ENCODE measurements at places on chromosomes 13 and 19.

GRCh38 chr19:33312065-33312464 is 9.7 kb upstream of the CEBPA start:
- no peak for DNase-seq

DNA sequence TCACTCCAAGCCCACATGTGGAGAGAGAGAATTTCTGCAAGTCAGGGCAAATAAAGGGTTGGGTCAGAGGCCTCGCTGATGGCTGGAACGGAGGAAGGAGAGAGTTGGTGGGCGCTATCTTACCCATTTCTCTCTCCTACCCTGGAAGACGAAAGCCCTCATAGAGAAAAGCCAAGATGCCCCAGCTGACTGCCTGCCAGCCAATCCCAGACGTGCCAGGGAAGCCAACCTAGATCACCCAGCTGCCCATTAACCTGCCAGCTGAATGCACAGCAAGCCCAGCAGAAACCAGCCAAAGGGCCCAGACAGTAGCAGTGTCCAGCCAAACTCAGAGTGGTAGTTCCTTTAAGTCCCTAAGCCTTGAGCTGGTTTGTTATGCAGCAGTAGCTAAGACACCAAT is 167.0 kb upstream of the ZNF507 start:
- no peak for DNase-seq

DNA sequence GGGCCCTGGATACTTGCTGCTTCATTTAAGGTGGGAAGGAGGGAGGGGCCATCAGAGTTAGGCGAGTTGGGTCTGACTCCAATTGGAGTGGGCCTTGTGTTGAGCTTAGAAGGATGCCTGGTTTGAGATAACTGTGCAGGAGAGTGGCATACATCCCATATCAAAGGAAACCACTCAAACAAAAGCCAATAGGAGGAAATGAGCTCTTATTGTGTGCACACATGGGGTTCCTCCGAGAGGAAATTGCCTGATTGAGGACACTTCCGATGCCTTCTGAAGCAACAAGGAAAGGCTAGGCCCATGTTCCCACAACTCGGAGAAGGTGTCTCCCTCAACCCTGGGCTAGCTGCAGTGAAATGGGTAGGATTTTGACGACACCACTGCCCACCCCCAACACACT is 19.6 kb downstream of the MBNL2 start:
- DNase-seq = no peak

GRCh38 chr13:66536746-66537145 is 693.4 kb downstream of the PCDH9 start:
- DNase-seq = no peak

DNA sequence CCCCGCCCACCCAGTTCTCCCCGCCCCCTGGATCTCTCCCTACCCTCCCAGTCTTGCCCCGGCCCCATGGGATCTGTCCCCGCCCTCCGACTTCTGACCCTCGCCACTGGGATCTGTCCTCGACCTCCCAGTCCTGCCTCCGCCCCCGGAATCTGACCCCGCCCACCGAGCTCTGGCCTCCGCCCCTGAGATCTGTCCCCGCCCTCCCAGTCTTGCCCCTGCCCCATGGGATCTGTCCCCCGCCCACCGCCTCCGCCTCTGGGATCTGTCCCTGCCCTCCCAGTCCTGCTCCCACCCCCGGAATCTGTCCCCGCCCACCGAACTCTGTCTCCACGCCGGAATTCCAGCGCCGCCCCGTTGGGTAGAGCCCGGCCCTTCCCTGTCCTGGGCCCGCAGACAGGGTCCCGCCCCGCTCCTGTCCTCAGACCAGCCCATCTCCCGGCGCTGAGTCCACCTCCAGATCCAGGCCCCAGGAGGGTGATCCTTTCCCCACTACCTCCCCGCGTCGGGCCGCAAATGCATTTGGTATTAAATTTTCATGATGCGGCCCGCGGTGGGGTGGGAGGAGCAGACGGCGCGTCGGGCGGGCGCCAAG is 1.5 kb upstream of the SLC17A7 start:
- peak; percentile 56 for DNase-seq

- peak; percentile 84 for DNase-seq
Measured at GRCh38 chr19:43624933-43625332, 5.5 kb upstream of the ZNF428 start.

GRCh38 chr13:113666329-113666670 is 719 bp upstream of the GRK1 start:
- DNase-seq = no peak

DNA sequence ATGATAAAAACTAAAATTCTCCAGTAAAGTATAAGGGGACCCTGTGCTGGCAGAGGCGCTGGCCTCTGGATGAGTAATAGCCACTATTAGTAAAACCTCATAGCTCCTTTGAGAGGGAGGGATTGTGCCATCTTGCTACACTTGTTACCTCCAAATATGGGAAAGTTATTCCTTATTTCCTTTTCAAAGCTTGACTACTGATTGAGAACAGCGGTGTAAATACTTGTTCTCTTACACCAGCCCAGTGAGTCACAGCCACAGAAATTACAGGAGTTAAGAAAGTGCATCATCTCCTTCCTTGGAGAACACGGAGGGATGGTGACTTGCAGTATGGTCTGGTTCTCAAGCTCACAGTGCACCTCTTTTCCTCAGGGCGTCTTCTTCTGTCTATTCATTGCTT is 379.0 kb downstream of the EFNB2 start:
- DNase-seq = no peak

GRCh38 chr13:109804654-109805053 is 18.3 kb upstream of the IRS2 start:
- DNase-seq = peak; percentile 15

GRCh38 chr19:40959338-40959737 is 31.7 kb upstream of the CYP2B6 start:
- no peak for DNase-seq

- peak; percentile 20 for DNase-seq
Measured at GRCh38 chr19:10603084-10603872, 16.2 kb upstream of the AP1M2 start.

- DNase-seq = no peak
Measured at GRCh38 chr13:92823059-92823458, 403.5 kb upstream of the GPC6 start.

- DNase-seq = no peak
Measured at GRCh38 chr13:43662976-43663375, 123.8 kb downstream of the ENOX1 start.

DNA sequence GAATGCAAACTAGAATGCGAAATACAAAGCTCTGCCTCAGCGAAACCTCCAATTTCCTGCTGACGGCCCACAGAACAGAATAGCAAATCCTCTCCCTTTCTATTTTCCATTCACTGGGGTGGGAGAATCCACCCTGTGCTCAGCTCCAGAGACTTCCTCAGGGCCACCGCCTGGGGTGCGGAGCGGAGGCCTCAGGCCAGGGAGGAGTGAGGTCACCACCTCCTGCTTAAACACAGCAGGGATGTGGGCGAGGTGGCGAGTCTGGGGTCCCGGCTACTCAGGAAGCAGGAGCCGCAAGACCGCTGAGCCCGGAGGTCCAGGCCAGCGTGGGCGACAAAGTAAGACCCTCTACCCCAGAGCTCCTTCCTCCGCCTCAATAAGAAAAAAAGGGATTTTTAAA is 666 bp upstream of the ZNF320 start:
- DNase-seq = no peak

GRCh38 chr19:46878613-46879375 is 18.0 kb downstream of the ARHGAP35 start:
- DNase-seq = no peak

DNA sequence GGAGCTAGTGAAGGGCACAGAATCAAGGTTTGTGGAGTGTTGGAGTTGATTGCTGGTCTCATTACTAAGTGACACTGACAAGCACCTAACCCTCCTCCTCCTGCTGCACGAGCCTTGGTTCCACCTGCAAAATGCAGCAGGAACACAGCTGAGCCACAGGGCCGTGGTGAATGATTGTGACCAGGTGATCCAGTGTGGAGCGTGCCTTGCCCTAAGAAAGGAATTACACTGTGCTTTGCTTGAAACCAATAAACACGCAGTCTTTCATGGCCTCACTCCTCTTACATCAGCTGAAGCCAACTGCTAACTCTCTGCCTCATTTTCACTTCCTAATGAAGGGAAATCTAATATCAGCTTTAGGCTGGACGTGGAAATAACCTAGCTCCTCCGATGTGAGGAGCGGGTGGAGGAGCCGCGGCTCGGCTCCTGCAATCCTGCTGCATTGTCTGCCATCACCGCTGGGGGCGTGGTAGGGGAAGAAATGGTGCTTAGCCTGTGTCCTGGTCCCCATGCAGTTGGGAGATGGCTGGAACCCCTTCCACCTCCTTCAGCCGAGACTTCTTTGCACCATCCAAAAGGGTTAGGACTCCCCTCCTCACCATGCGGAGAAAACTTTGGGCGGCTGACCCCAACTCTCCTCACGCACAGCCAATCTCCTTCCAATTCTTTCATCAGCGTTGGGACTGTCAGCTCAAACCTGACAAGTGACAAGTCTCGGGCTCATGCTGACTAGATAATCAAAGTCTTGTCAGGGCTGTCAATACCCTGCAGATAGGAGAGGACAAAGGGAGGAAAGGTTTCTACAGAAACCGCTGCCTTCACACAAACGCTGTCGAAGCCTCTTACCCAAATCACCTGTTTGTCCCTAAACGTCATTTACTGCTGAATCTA is 427.9 kb downstream of the ZNF536 start:
- DNase-seq = peak; percentile 34

- no peak for DNase-seq
Measured at GRCh38 chr13:42747399-42747873, 33.9 kb upstream of the FAM216B start.

- DNase-seq = peak; percentile 83
Measured at GRCh38 chr19:3363841-3364500, 2.4 kb upstream of the NFIC start.

DNA sequence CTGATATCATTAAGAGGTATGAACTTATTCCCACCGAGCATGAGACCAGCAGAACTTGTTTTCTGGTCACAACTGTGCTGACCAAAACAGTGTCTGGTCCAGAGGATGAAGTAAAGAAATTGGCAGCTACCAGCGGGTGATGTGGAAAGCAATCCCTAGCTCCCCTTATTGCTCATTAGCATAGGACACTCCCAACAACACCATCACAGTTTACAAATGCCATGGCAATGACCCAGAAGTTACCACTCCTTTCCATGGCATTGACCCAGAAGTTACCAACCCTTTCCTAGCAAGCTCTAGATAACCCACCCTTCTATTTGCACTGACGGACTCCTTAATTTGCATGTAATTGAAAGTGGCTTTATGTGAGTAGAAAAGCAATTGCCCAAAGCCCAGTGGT is 1856.1 kb downstream of the OLFM4 start:
- DNase-seq = no peak

- DNase-seq = no peak
Measured at GRCh38 chr13:94656766-94657165, 55.1 kb downstream of the GPR180 start.

- DNase-seq = no peak
Measured at GRCh38 chr19:14078411-14078810, 5.8 kb downstream of the MISP3 start.

GRCh38 chr13:70415136-70415535 is 306.9 kb upstream of the KLHL1 start:
- DNase-seq = no peak

DNA sequence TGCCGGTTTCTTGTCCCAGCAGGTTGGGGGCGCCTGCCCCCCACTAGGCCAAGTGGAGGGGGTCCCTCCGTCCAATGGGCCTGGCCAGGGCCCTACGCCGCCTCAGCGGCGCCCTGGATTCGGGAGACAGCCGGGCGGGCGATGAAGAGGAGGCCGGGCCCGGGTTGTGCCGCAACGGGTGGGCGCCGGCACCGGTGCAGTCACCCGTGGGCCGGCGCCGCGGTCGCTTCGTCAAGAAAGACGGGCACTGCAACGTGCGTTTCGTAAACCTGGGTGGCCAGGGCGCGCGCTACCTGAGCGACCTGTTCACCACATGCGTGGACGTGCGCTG is 6.2 kb downstream of the KCNJ14 start:
- no peak for DNase-seq

DNA sequence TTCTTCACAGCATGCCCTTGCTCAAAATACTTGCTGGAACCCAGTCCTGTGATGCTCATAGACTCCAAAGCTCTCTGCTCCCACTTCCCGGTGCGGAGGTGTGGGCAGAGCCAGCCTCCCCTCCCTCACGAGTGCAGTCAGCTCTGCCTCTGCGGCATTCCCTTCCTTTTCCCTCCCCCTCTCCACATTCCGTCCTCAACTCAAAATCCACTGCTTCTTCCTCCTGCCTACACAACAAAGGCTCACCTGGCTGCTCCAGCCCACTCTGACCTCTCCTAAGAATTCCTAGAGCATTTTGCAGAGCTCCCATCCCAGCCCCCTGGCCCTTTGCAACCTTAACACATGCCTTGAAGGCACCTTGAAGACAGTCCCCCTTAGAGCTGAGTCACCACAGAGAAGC is 527.9 kb downstream of the MYO16 start:
- DNase-seq = no peak

DNA sequence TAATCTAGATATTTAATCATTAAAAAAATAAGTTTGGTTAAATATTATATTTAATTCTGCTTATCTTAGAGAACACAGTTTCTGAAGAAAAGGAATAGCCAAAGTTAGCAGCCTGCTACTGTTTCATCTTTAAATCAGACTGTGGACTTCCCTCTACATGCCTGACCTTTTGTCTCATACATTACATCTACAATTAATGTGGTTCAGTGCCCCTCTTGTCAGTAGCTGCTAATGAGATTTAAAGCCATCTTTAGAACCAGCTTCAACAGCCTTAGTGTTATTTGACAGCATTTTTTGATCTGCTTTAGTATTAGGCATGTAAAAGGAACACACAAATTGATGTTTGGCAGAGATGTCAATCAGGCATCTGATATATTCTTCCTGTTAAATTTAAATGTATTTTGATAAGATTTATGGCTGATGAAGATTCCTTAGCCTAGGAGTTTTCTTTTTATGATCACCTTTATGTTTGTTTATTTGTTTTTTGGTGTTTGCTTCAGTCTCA is 1925.8 kb upstream of the PRR20A start:
- DNase-seq = no peak

DNA sequence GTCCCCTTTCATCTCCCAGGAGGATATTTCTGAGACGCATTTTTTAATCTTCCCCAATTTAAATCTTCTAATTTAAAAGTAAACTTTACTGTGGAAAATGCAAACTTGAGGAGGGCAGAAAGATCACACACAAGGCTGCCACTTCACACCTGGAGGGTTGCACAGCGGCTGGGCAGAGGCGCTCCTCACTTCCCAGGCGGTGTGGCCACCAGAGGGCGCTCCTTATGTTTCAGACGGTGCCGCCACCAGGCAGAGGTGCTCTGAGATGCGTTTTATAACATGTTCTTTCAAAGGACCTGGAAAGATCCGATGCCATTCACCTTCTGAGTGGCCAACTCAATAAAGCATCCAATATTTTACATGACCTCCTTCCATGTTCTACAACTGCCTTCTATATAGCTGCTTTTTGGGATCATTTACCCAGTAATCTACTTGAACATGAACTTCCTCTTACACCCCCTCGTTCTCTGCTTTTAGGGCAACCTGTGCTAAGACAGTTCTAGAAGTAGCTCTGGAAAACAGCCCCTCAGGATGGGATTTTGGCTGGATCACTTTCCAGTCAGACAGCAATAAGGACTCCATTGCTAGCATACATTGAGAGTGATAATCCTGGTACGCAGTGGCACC is 14.8 kb upstream of the MTUS2 start:
- DNase-seq = peak; percentile 58

- DNase-seq = no peak
Measured at GRCh38 chr13:25840261-25840660, 211.6 kb downstream of the SHISA2 start.
